ENCODE measurements at places on chromosomes 4 and X.

DNA sequence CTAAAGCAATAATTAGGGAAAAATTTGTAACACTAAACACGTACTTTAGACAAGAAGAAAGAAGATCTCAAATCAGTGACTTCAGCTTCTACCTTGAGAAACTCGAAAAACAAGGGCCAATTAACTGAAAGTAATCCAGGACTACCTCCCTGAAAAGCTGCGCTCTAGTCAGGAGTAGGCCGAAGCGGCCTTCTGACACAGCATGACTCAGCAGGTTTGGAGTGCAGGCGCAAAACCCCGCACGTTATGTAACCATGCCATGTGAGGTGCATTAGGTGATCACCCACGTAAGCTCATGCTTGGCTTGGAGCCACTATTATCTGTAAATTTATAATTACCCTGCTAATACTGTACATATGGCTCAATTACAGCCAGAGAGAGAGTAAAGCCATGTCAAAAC, 52.8 kb upstream of the CCDC149 start:
- DNase-seq: no peak

DNA sequence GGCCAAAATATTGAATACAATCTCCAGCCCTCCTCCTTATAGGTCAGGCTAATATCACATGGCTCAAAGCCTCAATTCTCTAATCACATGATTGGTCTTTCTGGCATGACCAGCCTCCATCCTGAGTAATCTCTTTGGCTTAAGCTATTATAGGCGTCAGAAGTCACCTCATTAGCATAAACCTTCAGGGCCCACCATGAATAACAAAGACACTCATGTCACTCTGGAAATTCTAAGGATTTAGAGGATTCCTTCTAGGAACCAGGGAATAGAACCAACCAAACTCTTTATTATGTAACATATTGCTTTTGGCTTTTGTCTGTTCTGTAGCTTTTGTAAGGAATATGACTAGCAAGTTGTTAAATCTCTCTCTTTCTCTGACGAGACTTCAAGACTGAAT, 109.2 kb upstream of the IGFBP7 start:
- no peak for DNase-seq

GRCh38 chr4:82998898-82999297, 11.7 kb downstream of the LIN54 start:
- DNase-seq: no peak

GRCh38 chrX:51361251-51361650, 28.6 kb downstream of the NUDT10 start:
- no peak for DNase-seq

DNA sequence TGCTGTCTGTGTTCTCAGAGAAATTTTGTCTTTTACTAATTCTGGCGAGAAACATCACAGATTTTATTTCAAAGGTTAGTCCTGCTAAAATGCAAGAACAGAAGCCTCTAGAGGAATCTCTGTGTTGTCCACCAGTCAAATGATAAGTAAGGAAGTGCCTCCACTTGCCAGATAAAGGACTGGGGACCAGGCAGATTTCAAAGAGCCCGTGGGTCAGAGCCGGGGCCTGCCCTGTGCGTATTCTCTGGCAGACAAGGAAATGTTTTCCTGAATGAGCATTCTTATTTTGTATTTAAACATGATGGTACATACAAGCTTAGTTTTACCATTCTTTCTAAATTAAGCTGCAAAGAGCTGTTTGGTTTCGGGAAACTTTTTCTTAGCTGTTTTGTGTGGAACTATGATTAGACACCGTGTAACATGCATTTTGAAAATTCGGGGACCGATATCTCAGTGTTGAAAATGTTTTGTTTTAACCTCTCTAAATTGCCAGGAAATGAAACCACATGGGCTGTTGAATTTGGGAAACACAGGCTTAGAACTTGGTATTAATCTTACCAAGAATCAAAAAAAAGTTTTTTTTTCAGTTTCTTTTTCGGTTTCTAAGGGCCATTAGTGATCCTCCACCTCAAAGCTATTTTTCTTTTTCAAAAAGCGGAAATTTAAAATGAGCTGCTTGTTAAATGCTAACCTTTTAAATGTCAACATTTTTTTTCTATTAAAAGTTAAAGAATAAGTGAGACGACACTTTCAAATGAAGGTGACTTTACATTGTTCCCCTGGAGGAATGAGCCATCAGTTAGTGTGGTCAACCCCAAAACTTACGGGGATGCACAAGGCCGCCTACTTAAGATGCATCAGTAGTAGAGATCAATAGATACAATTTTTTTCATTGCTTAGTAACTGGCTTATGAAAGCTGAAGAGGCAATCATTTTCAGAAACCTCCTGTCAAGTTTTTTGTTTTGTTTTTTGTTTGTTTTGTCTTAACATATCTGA, 89.6 kb upstream of the MTM1 start:
- DNase-seq: no peak

GRCh38 chr4:1821679-1822567, 28.8 kb downstream of the FGFR3 start:
- DNase-seq: no peak

GRCh38 chr4:57109847-57110639, at the start of gene IGFBP7:
Gene IGFBP7 (minus strand): TSS chr4:57110385. CDS start chr4:57110351, 34 bp downstream.
- DNase-seq: peak; percentile 40

GRCh38 chr4:98222306-98222705, 38.9 kb upstream of the RAP1GDS1 start:
- DNase-seq: no peak

- DNase-seq: no peak
These were observed 38.7 kb downstream of the ADD1 start for GRCh38 chr4:2882341-2882740.

GRCh38 chrX:130165181-130165702, 399 bp downstream of the AIFM1 start:
- DNase-seq: no peak
